ENCODE measurements at places on chromosomes 3 and 15.

DNA sequence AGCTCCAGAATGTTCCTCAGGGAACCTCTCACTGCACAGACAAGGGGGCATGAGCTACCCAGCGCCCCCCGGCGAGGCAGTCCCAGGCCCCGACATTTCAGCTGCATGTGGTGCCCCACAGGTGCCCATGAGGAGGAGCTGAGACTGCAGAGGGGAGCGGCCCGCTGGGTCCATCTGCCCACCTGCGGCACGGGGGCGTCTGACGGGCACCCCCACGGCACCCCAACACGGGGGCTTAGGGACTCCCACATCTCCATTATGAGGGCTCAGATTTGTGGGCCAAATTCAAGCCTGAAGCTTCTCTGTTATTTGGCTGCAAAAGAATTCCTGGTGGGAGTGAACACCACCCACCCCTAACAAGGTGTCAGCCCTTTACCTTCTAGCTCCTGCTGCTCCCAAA, 258.4 kb downstream of the UACA start:
- no peak for DNase-seq

DNA sequence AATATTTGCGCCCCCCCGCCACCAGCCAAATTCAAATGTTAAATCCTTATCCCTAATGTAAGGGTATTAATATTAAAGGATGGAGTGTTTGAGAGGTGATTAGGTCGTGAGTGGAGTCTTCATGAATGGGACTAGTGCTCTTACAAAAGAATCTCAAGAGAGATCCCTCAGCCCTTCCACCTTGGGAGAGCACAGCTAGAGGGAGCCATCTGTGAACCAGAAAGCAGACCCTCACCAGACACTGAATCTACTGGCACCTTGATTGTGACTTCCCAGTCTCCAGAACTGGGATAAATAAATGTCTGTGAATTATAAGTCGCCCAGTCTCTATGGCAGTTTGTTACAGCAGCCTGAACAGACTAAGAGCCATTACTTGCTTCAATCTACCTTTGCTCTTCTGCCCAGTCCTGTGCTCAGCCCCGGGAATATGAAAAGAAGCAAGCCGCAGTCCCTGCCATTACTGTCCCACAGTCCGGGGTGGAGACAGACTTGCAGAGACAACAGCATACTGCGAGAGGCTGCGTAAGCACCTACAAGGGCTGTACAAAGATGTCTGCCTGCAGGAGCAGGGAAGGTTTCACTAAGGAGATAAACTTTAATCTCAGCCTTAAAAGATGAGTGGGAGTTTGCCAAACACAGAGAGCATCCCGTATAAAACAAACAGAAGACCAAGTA, 110.7 kb upstream of the TMCO5A start:
- DNase-seq, result no peak

DNA sequence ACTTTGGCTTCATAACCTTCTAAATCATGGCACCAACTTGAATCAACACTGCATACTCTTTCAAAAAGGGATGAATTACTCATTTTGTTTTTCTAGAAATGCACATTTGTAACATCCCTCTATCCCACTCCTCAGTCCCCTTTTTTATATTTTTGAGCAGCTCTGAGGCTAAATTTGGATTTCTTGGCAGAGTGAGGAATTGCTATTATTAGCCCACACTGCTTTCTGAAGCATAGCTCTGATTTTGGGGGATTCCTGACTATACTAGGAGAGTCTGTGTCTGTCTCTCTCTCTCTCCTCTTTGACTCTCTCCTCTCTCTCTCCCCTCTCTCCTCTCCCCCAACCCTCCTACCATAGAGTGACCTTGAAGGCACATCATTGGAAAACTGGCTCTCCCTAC, 76.6 kb downstream of the RBPMS2 start:
- no peak for DNase-seq

GRCh38 chr3:47018269-47018611, 38.8 kb downstream of the NBEAL2 start:
- DNase-seq, result no peak

DNA sequence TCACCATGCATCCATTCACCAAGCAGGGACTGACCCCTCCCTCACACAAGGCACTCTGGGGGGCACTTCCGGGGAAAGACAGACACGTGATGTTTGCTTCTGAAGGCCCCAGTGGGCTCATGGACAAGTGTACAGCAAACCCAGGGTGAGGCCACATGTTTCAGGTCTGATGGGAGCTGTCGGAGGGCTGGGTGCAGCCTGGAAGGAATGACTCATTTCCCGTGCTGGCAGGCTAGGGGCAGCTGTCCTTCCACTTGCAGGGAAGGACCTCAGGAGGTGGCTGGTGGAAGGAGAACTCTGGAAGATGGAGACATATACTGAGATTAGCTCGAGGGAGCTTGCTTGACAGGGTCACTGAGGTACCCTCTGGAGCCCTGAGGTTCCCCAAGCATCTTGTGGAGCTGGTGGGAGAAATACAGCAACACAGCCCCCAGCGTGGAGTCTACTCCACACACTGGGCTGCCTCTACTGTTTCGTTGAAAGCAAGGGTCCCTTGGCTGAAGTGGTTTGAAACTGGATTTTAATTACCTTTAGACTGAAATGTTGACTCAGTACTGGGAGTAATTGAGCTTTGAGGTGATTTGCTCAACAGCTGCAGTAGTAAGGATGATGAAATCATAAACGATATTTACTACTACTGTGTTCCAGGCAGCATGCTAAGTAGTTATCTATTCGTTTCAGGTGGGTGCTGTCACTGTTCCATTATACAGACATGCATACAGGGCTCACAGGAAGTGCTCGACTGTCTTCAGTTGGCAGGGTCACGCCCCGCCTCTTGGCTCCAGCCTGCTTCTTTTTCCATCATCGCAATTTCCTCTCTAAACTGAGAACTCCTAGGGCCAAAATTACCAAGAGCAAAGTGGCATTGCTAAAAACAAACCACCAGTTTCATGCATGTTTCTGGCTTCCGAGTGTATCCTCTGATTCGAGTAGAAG, 230.4 kb downstream of the ADAMTS17 start:
- peak; percentile 35 for DNase-seq

DNA sequence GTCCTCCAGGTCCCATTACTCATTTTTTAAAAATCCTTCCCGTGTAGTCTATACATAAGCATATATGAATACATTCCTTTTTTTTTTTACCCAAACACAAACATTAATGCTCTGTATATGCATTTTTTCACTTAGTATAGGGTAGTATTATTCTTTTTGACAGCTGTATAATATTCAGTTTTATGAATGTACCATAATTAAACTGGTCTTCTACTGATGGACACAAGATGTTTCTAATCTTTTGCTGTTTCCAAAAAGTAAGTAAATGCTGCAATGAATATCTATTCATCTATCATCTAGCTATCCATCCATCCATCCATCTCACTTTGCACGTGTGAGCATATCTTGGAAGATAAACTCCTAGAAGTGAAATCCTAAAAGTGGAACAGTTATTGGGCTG, 110.8 kb downstream of the IGF2BP2 start:
- DNase-seq, result no peak

DNA sequence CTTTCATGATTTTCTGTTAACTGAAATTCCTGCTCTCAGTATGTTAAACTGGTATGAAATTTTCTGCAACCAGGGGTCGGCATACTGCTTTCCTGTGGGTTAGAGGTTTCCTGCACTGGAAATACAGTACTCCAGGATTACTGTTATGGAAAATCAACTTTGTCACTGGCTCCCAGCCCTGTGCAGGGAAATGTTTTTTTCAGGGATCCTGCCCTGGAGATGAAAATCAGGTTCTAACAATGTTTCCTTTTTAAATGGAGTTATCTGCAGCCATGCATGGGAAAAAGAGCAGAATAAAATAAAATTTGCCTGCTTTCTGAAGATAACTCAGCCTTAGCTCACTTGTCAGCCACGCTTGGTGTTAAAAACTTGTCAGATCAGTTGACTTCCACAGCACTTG, 220.4 kb downstream of the IL5RA start:
- no peak for DNase-seq

GRCh38 chr3:45105855-45106671, 40.1 kb downstream of the CDCP1 start:
- DNase-seq, result no peak

DNA sequence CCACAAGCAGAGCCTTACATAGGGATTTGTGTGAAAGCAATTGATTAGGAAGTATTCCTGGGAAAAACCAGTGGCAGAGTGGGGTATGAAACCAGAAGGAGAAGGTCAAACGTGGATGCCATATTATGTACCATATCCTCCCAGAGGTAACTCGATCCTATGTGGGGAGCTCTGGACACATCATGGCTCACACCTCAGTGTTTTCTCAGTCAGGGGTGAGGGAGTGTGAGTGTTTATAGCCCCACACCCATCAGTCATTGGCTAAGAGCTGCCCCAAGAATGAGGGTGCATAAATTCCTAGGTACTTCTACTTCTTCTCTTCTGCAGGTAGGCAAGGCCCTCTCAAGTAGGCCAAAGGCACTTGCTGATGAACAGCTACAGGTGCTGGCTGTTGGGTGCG, 28.2 kb upstream of the PDZRN3 start:
- DNase-seq, result no peak

Data from dorsolateral prefrontal cortex (tissue), 122 donors.